ENCODE measurements at places on chromosomes 3 and 15.

GRCh38 chr3:39344746-39345344 lies 15.3 kb downstream of the CCR8 start:
- no peak for DNase-seq

GRCh38 chr3:142000325-142000870 lies 124.0 kb downstream of the ATP1B3 start:
- no peak for DNase-seq

- no peak for DNase-seq
Measured at GRCh38 chr15:84645997-84646396, 8.1 kb downstream of the WDR73 start.

- no peak for DNase-seq
Measured at GRCh38 chr3:110526777-110527727, 544.6 kb upstream of the NECTIN3 start.

DNA sequence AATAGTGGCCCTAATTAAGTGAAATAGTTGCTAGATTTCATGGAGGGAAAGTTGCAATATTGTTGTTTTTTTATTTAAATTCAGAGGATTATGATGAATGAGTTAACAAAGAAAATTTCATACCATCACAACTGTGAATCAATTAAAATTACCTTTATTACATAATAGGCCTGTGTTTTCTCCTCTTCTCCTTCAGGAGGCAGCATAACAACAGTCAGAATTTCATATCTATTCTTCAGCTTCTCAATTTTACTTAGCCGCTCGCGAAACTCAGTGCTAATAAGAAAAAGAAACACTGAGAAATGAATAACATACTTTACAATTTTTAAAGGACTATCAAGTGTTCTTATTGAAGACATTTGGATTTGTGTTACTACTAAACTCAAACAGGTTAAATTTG lies 29.4 kb downstream of the TTC14 start:
- no peak for DNase-seq

GRCh38 chr3:66037986-66038369 lies 740 bp downstream of the MAGI1 start:
- no peak for DNase-seq

GRCh38 chr3:130748981-130749380 lies 2.4 kb upstream of the PIK3R4 start:
- DNase-seq: no peak

DNA sequence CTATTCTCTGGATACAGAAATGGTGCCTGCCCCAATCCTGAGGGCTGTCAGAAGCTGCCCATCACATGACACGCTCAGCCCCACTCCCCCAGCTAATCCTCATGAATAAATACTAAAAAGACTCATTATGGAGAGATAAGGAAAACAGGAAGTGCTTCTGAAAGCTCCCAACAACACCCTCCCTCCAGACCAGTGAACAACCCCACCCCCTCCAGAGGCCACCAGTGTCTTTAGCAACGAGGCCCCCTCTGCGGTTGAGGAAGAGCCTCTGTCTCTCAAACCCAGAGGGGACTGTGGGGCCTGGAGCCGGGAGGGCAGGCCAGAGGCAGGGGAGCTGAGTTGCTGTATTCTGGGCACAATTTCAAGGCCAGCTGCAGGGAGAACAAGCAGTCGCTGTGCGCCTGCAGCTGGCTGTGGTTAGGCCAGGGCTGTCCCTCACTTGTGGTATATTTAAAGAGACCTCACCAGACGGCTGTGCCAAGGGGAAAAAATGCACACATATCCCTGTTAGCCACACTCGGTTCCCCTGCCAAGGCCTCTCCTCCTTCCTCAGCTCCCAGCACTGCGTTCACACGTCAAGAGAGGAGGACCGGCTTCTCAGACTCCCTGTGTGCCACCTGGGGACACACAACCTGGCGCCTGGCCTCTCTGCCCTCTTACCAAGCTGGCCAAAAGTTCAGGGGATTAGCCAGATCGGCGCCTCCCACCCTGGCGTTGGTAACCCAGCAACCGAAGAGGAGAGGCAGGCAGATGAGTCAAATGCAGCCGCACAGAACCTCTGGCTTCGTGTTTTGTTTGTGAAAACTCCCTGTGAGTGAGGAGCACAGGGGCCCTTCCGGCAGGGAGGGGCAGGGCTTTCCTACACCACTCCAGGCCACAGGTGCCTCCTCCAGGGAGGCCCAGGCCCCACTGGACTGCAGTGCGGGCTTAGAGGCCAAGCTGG lies 101.2 kb upstream of the ETV5 start:
- no peak for DNase-seq

GRCh38 chr15:73258271-73259108 lies 110.3 kb downstream of the HCN4 start:
- DNase-seq: no peak

All from NCI-H2171 (cell line).